NK-92 treated with Interleukin-12 subunit alpha and Interleukin-12 subunit beta, amount 100 ng/mL, for 24 hours (cell line): ENCODE measurements at places on chromosomes 7 and 10.

- no peak for DNase-seq
Measured at GRCh38 chr7:44249639-44250234, 49.0 kb downstream of the YKT6 start.

DNA sequence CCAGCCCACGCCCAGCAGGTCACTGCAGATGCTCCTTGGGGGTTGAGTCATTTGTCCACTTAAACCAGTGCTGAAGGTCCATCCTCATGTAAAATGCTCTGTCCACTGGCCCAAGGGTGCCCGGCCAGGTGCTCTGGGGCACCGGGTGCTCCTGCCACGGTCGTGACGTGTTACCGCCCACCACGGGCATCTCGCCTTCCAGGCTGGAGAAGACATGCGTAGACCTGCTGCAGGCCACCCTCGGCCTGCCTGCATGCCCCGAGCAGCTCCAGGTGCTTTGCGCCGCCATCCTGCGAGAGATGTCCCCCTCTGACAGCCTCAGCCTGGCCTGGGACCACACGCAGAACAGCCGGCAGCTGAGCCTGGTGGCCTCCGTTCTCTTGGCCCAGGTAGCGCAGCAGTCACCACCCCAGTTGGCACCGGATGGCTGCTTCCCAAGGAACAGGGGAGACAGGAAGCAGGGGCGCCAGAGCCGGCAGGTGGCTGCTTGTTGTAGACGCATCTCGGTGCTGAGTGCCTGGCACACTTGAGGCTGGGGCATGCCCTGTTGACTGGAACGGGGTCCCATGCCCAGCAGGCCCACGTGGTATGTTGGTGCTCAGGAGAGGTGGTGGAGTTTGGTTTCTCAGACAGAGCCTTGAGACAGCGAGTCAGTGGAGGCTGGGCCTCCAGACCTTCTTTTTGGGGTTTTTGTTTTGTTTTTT, 6.1 kb downstream of the AP5Z1 start:
- no peak for DNase-seq

- no peak for DNase-seq
Measured at GRCh38 chr7:87506246-87507180, 31.0 kb upstream of the ABCB4 start.

DNA sequence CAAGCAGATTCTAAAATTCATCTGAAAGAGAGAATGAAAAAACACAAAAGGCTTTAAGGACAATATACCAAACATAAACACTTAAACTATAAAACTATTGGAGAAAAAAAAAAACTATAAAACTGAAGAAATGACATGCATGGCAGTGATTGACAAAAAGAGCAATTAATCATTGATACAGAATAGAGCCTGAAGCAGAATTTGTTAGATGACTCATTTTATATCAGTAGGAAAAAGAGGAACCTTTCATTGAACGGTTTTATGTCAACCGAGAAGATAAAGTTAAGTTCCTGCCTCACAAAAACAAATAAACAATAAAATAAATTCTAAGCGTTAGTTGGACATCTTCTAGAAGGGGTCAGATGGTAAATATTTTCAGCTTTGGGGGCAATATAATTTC, 23.3 kb downstream of the NPY start:
- no peak for DNase-seq

GRCh38 chr7:98079891-98080648, 26.6 kb upstream of the LMTK2 start:
- DNase-seq: no peak

DNA sequence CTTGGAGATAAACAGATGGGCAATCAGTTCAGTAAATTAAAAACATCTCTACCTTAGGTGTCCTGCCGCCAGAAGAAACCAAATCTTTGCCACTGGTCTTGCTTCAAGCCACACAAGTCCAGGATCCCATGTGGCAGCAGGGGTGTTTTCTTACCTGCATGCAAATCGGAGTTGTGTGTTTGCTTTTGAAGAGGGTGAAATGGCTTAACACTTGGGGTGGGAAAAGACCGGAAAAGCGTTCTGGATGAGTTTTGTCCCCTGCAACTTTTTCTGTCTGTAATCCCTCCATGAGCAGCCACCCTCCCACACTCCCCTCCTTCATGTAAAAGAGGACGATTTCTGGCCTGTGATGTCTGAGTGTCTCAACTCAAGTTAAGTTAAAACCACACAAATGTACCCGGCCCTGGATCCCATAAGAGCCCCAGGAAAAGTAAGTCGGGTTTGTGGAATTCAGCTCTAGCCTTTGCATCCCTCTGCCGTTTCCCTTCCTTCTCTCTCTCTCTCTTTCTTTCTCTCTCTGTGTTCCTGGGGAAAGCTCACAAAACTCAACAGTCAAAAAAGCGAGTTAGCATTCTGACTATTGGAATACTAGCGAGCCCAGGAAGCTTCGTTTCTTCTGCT, 178.5 kb downstream of the TCF7L2 start:
- no peak for DNase-seq

DNA sequence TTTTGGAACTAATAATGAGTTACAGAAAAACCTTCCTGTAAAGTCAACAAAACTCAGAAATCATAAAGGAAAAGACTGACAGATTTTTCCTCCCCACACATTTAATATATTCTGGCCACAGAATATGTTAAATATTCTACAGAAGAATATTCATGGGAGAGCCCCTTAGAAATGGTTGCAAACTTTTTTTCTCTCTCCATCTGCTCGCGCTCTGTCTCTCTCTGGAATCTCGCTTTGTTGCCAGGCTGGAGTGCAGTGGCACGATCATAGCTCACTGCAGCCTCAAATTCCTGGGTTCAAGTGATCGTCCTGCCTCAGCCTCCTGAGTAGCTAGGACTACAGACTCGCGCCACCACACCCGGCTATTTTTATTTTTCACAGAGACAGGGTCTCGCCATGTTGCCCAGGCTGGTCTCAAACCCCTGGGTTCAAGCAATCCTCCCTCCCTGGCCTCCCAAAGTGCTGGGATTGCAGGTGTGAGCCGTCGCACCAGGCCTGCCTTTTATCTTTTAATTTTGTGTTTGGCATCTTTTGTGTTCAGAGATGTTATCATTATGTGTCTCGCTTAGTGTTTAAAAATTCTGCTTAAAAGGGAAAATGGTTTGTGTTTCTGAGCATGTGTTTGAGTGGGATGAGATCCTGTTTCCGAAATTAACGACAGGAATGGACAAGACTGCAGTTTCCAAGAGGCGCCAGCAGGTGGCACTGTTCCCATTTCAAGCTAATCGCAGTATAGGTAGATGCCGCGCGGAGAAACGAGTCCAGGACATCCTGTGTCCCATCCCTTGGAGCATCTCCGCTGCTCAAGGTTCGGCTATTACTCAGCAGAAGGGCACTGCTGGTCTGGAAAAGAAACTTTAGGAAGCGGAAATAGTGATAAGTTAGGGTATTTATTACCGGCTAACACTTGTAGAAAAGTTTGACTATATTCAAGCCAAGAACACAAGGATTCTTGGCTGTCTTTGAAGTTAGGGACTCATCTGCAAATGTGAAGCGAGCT, 23.1 kb upstream of the ST7 start:
- peak; percentile 58 for DNase-seq

DNA sequence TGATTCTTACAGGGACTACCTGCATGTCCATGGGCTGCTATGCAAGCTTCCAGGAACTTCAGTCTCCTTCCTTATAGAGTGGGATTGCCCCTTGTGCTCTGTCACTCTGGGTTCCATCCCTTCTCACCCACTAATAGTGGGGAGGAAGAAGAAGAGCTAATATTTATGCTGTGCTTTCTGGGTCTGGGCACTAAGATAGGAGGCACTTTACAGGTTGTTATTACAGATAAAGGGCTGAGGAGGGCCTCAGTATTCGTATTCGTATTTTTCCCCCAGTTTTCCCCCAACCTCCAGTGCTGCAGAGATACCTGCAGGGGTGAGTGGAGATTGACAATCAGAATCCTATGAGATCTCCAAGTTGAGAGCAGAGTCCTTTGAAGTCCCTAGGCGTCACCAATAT, 14.2 kb downstream of the HK1 start:
- DNase-seq: no peak

DNA sequence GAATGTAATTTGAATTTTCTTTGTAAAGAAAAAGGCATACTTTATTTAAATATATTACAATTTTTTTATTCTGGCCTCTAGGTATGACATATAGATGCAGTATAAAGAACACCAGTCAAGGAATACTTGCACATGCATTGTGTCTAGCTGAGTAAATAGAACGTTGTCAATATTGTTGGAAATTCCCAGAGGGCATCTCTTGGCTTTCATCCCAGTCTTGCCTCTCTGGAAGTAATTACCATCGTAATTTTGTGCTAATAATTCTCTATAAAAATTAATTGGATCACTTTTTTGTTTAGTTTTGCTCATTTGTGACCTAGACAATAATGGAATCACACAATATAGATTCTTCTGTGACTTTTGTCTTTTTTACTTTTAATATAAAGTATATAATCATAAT, 1052.3 kb upstream of the CELF2 start:
- DNase-seq: no peak

GRCh38 chr7:77960336-77960735, 161.8 kb downstream of the PHTF2 start:
- no peak for DNase-seq

DNA sequence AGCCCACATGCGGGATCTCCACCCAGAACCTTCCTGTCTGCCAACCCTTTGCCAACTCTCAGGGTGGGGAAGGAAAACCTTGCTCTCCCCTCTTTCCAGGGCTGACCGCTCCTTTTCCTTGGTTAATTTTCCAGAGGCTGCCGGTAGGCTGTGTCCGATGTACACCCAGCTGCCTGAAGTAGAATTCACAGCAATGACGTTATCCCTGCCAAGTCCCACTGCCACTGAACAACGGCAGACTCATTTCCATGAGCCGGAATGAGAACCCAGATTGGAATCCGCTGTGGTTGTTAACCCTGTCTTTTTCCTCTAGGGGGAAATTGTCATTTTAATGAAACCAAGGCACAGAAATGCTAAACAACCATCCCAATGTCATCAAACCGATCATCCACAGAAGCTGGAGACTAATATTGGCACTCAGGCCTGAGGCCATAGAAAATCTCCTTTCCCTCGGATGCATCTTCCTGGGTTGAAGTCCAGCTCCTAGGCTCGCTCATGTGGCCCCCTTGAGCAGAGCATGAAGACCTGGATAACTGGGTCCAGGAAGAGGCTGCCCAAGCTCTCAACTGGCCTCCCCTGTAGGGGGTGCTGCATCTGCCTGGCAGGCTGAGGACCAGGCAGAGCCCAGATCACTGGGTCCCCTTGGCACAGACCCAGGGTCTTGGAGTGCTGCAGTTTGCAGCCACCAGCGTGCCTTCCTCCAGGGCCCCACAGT, 30.4 kb downstream of the KLRG2 start:
- DNase-seq: no peak

DNA sequence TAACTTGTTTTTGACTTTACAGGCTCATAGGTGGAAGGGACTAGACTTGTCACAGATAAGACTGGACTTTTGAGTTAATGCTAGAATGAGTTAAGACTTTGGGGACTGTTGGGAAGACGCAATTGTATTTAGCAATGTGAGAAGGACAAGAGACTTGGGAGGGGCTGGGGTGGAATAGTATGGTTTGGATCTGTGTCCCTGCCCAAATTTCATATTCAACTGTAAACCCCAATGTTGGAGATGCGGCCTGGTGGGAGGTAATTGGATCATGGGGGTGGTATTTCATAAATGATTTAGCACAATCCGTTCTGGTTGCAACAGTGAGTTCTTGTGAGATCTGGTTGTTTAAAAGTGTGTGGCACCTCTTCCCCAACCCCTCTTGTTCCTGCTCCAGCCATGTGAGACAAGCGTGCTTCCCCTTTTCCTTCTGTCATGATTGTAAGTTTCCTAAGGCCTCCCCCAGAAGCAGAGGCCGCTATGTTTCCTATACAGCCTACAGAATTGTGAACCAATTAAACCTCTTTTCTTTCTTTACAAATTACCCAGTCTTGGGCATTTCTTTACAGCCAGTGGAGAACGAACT, 22.6 kb downstream of the RNF216 start:
- no peak for DNase-seq

GRCh38 chr7:158264881-158265742, 322.5 kb downstream of the PTPRN2 start:
- no peak for DNase-seq

GRCh38 chr10:115773832-115774231, 499.2 kb downstream of the GFRA1 start:
- no peak for DNase-seq

GRCh38 chr7:112422842-112423496, 27.3 kb upstream of the IFRD1 start:
- peak; percentile 79 for DNase-seq

DNA sequence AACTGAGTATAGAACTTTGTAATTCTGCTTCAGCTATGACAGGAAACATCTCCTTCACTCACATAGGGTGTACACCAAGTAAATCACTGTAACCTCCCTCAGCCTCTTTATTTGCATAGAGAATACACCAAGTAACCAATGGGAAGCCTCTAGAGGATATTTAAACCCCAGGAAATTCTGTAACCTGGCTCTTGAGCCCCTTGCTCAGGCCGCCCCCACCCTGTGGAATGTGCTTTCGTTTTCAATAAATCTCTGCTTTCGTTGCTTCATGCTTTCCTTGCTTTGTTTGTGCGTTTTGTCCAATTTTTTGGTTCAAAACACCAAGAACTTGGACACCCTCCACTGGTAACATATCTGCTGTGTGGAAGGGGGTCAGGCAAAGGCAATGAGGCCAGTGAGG, 60.2 kb downstream of the CLRN3 start:
- no peak for DNase-seq
